ENCODE measurements at places on chromosomes 5 and 9.

- peak; percentile 82 for DNase-seq
Measured at GRCh38 chr9:126301985-126302603, 24.5 kb upstream of the MVB12B start.

- DNase-seq, result no peak
Measured at GRCh38 chr5:55899344-55899743, 48.2 kb downstream of the IL31RA start.

GRCh38 chr5:176131771-176132170, 106.5 kb upstream of the SIMC1 start:
- no peak for DNase-seq

- DNase-seq, result no peak
Measured at GRCh38 chr5:177982956-177983355, 13.1 kb downstream of the PROP1 start.

DNA sequence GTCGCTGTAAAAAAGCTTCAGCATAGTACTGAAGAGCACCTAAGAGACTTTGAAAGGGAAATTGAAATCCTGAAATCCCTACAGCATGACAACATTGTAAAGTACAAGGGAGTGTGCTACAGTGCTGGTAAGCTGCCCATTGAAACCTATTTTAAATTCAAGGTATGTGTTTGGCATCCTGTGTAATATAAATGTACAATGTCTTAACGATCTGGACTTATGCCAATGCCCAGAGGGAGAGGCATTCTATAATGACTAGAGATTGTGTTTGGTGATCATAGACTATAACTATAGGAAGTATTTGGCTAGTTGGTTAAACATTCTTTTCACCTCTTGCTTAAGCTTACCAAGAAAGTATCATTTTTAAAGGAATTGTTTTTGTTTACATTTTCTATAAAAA, 95.7 kb downstream of the INSL6 start:
- DNase-seq, result no peak

DNA sequence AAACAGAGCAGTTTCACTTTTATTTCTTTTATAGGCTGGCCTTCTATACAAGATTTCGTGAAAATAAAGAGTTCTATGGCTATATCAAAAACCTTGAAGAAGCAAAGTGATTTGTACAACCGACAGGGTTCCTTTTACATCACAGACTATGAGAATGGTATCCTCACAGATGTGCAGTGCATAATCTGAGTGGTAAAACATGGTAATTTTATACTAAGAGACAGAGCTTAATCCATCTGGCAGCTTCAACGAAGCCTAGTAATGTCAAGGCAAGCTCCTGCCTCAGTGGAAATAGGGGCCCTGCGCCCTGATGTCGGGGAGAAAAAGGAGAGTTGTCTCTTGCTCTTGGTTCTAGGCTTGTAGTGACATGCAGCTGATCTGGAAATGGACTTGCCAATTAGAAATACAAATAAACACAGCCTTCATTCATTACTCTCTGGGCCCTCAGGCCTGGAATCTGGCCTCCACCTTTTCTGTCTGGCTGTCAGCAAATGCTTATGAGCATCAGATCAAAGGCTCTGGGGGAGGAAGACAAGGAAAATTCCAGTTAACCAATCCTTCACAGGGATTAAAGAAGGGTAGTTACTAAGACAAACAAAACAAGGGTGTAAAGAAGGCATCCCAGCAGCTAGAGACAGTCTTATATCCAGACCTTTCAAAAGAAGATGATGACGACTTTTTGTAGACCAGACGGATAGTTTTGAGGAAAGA, 33.6 kb upstream of the TRIM32 start:
- no peak for DNase-seq

GRCh38 chr5:74109344-74109743, 483.3 kb downstream of the ARHGEF28 start:
- no peak for DNase-seq

- no peak for DNase-seq
Measured at GRCh38 chr9:137458194-137459151, 661 bp downstream of the NSMF start.

GRCh38 chr5:38497946-38498345, 58.5 kb downstream of the LIFR start:
- DNase-seq, result peak; percentile 40

DNA sequence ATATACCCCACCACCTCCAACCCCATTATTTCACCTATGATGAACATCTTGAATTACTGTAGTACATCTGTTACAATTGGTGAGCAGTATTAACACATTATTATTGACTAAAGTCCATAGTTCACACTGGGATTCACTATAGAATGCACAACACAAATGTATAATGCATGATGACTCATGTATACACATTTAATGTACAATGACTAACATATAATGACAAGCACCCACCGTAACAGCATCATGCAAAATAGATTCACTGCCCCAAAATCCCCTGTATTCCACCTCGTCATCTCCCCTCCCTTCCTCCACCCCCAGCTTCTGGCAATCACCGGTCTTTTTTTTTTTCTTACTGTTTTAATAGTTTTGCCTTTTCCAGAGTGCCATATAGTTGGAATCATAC, 47.1 kb upstream of the NEK6 start:
- DNase-seq, result no peak

GRCh38 chr9:96655198-96655851, at the start of gene PRXL2C:
PRXL2C (minus strand) TSS chr9:96655317; CDS start chr9:96655281, 36 bp downstream.
- DNase-seq, result peak; percentile 91

DNA sequence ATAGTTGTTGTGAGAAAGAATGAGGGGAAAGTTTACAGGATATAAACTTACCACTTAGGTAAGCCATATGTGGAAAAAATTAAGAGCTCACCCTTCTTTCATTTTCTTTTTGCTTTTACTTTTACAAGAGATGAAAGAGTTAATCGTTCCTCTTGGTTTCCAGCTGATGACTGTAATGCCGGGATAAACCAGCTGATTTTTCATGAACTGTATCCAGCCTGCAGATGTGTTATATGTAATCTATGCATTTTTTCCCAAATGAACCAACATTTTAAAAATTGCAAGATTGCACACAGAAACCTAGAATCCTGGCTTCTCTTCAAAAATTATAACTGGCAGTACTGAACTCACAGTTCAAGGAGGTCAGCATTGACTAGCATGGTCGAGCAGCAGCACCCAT, 185.9 kb downstream of the GRIA1 start:
- no peak for DNase-seq

- no peak for DNase-seq
Measured at GRCh38 chr5:108529381-108529780, 147.5 kb upstream of the FBXL17 start.

DNA sequence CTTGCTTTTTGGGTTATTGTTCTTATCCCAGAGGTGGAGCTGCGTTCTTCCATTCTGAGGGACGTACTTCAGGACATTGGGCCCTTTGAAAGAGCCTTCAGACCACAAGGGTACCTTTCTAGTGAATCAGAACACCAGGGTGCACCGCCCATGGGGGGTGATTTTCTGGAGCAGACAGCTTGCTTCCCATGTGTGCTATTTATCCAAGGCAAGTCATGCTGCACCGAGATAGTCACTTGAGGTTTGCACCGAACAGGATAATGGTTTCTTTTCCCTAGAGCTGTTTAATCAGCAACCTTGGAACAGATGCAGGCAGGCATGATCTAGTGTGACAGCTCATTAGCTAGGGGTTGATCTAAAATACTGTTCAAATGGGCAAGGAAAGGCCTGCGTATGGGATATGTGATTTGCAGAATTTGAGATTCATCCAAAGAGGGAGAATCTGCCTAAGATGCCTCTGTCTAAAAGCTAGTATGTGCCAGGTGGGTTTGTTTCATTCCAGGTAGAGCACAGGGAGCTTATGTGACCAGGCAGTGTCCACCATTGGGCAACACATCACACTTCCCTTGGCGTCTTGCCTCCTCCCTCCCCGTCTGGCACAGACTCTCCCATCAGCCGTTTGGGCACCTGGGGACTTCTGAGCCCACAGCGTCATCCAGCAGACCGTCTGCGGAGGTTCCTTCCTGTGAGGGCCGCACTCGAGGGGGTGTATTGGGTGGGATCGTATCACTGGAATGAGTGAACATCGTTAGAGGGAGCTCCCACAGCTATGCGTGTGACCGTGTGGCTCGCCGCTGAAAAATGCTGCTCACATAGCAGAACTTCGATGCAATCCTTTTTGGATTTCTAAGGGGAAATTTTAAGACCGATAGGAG, 23.0 kb downstream of the ABL1 start:
- DNase-seq, result no peak

GRCh38 chr5:157917491-157917890, 58.5 kb upstream of the CLINT1 start:
- no peak for DNase-seq

- peak; percentile 23 for DNase-seq
Measured at GRCh38 chr5:91632871-91633270, 249.8 kb upstream of the ARRDC3 start.

DNA sequence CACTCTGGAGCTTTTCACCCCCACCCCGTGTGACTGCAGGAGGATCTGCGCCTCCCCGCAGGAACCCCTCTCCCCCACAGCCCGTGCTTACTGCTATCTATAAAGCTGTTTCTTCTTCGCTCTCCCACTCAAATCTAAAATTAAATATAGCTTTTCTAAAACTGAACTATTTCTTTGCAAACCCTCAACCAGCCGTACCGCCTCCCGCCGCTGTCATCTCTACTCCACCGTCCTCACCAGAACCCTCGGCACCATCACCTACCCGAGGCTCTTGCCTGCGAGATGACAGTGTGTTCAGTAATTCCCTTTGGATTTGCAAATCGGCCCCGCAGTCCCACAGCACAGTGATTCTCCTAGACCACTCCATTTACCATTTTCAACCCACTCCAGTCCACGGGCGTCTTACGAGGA, 13.6 kb downstream of the LPCAT1 start:
- peak; percentile 3 for DNase-seq

GRCh38 chr5:10700516-10700915, 60.5 kb downstream of the DAP start:
- DNase-seq, result no peak

DNA sequence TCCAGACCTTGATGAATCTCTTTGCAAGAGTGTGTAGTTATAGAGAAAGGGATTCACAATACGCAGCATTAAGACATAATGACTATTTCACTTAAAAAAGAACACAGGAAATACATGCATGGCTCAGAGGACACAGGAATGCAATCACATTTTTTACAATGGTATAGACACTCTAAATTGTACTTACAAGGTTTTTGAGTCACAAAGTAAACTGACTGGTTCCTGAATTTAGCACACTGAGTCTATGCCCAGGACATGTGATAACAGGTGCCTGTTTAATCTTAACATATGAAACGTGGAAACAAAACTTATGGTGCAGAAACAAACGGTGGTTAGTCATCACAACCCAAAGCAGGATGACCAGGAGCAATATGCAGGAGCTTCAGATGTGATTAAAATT, 6.7 kb downstream of the EPB41L4A start:
- DNase-seq, result no peak

DNA sequence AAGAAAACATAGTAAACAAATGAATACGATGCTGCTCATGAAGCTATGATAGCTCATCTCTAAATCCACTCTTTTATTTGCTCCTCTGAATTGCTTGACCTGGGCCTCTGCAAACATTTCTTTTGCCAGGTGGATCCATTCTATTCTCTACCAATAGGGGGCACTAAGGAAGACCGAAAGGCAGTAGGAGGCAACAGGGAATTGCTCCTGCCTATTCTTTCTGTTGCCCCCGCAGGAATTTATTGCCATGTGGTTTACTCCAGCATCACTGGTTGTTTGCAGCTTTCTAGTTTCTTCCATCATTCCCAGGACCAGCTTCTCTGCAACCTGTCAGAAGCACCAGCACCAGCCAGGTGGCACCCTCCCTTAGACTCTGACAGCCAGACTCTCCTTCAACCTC, 5.3 kb downstream of the GAPT start:
- no peak for DNase-seq

- no peak for DNase-seq
Measured at GRCh38 chr5:160685695-160686094, 166.3 kb downstream of the ATP10B start.

DNA sequence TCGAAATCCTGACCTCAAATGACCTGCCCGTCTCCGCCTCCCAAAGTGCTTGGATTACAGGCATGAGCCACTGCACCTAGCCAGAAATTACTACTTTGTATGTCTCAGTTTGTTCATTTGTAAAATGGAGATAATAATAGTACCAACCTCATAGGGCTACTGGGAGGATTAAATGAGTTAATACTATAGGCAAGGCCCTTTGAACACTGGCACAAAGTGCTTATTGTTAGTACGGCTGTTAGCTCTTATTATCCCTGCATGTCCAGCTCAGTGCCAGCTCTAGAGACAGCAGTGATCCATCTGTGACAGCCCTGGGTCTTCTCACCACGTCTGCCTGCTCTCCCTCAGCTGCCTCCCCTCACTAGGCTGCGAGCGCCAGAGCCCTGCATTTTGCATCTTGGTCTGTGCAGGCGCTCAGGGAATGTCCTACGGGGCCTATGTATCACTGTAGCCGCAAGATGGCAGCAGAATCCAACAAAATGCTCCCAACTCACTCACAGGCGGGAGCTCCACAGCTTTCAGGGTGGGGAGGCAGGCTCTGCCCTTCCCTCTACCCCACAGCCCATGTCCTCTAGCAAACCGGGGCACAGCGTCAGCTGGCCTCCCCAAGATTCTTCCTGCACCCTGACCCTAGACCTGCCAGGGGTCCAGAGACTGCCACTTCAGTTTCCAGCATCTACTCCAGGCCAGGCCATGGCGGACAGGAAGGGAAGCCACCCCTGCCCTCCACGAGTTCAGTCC, 17.7 kb upstream of the AKNA start:
- DNase-seq, result peak; percentile 91

DNA sequence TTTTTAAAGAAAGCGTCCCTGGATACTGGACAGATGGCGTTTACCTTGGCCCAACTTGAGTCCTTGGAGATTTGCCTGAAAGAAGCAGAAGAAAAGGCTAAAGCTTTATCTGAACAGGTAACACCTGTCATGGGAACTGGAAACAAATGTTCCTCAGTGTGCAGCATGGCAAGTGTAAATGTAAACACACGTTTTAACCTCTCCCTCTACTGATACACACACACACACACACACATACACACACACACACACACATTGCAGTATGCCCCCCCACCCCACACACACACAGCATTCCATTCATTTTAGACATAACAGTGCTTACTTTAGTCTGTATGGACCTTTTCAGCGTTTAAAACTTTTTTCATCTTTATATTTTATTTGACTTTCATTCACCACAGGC, 51.1 kb downstream of the CCDC192 start:
- no peak for DNase-seq

- peak; percentile 81 for DNase-seq
Measured at GRCh38 chr9:105901514-105902109, 207.3 kb downstream of the TMEM38B start.

DNA sequence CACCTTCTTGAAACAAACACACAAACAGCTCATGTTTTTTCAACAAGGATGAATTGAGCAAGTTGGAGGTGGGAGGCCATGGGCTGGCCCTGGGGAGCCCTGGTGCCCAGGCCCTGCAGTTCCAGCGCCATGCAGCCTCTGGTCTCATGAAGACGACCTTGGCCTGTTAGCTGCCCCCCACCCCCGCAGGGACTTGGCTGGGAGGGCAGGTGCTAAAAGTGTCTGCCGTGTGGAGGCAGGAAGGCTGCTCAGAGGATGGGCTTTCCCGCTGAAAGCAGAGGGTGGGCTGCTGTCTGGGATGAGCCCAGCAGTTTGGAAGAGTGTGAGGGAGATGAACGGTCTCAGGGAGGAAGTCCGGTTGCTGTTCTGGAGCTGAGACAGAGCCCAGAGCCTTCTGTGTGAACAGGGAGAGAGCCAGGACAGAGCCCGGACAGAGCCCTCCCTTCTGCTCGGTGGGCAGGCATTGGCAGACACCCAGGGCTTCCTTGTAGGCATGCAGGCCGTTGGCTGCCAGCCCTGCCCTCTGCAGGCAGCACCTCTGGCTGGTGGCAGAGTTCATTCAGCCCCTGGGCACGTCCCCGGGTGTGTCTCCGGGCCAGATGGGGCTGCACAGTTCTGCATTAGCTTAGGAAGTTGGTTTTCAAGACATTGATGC, 18.7 kb downstream of the ROPN1L start:
- no peak for DNase-seq

Data from WERI-Rb-1 (cell line).